Stimulated activated CD4-positive, alpha-beta T cell treated with anti-CD3 and anti-CD28 coated beads, Interleukin-2, amount 100 ng/mL, for 24 hours (primary cell): ENCODE measurements at places on chromosomes 6 and 20.

- no peak for DNase-seq
These were observed 56.6 kb upstream of the TRAF3IP2 start for GRCh38 chr6:111662072-111662793.

- DNase-seq = no peak
These were observed 3.6 kb downstream of the BCL2L1 start for GRCh38 chr20:31718952-31719643.

GRCh38 chr6:111280445-111280955 lies 193.2 kb downstream of the SLC16A10 start:
- no peak for DNase-seq

DNA sequence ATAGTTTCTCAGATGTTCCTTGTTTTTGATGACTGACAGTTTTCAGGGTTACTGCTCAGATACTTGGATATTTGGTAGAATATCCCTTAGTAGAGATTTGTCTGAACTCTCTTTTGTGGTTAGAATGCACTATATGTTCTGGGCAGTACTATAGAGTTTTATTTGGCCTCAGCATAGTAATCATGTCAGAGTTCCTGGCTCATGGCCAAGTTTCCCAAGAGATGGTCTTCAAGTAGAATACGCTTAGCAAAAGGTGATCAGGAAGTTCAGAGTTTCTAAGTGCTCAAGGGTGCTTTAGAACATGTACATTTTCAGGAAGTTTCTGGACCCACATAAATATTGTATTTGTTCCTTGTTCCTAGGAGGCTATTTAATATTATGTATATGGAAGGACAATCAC lies 1209.7 kb upstream of the GJE1 start:
- DNase-seq = no peak

- DNase-seq = no peak
These were observed 1.9 kb downstream of the TNFAIP3 start for GRCh38 chr6:137868721-137869548.

GRCh38 chr6:33445119-33445603 lies 9.2 kb upstream of the ZBTB9 start:
- DNase-seq = no peak

DNA sequence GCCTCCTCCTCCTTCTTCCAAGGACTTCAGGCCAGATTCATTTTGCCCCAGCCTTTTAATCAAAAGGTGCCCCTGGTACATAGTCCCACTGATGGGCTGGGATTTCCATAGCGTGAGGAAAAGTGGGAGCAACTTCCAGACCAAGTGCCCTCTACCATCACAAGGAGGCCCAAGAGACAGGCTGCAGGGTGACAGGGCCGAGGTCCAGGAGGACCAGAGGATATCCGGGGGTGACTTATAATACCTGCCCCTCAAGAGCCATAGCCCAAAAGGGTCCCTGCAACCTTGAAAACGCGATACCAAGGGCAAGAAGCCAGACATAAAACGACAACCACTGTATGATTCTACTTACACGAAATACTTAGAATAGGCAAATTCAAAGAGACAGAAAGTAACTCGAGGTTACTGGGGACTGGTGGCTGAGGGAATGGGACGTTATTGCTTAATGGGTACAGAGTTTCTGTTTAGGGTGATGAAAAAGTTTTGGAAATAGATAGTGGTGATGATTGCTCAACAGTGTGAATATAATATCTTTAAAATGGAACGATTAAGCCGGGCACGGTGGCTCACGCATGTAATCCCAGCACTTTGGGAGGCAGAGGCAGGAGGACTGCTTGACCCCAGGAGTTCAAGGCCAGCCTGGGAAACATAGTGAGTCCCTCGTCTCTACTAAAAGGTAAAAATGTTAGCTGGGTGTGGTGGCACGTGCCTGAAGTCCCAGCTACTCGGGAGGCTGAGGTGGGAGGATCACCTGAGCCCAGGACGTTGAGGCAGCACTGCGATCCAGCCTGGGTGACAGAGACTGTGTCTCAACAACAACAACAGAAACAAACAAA lies 71.9 kb downstream of the NOL4L start:
- no peak for DNase-seq

DNA sequence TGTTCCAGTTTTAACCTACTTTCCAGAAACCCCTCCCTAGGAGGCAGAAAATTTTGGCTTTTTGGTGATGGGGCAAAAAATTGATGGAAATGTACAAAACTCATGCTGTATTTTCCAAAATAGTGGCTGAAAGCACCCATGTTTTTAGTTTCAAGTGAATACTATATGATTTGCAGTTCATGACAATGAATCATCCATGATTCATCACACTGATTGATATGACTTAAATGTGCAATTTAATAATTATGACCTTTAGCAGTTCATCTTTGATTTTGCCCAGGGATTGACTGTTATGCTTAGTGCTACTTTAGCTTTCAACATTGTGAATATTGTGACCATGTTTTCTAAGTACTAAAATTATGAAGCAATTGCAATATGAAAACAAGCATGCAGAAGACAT lies 478.7 kb downstream of the HTR1B start:
- DNase-seq = no peak

DNA sequence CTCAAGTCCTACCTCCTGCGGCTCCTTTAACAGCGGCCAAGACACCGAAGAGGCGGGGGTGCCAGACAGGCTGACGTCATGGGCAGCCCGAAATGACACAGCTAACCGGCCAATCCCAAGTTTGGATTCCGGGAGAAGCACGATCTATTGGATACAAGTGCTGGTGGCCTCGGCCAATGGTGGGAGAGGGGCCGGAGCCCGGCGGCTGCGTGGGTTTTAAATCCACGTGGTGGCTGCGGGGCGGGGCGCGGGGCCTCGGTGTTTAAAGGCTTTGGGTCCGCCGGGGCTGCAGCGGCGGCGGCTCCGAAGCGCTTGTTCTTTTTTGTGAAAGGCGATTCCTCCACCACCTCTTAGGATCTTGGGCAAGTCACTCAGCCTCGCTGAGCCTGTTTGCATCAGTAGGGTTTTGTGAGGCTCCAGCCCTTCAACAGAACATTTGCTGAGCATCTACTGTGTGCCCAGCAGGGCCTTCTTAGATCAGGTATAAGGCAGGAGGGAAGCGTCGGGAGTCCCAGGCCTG lies 8.7 kb upstream of the PMEPA1 start:
- DNase-seq = peak; percentile 91

DNA sequence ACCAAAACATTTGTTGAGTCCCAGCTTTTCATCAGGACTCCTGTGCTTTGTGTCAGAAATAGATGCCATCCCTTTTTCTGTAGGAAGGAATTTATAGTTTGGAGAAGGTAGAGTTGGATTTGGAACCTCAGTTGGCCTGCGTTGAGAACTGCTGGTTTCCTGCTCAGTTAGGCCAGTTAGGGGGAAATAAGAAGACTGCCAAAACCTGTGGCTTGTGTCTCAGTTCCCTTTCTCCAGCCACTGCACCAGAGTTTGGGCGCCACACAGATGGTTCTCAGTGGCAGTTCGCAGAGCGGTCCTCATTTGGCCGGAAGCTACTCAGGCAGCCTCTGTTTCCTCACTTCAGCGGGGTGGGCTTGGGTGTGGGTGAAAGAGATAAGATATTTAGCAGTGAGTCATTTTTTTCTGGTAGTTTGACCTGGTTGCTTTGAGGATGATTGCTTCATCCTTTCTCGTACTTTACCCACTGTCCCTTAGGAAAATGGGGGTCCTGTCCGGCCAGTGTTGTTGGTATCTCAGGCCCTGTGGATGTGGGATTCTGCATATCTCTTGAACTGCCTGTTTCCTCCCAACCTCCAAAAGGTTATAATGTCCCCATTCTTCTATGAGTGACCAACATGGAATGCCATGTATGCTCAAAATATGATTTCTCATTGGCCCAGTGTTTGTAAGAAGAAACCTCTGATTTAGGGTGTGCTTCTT lies 53.7 kb downstream of the JARID2 start:
- DNase-seq = peak; percentile 38

DNA sequence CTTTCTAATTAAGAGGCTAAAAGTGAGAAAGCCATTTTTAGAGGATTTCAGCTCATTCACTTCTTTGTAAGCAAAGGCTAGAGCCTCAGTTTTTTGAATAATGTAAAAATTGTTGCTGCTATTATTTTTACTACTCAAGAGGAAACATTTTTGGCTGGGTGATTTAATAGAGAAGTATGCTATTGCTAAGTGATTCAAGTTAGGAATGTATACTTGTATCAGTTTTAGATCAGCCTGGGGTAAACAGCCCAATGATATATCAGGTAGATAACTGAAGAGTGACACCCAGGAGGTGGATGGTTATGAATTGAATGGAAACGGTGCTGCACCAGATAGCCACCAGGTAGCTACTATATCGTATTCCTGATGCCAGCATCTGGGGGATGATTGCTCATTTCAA lies 9.2 kb downstream of the QKI start:
- DNase-seq = no peak

DNA sequence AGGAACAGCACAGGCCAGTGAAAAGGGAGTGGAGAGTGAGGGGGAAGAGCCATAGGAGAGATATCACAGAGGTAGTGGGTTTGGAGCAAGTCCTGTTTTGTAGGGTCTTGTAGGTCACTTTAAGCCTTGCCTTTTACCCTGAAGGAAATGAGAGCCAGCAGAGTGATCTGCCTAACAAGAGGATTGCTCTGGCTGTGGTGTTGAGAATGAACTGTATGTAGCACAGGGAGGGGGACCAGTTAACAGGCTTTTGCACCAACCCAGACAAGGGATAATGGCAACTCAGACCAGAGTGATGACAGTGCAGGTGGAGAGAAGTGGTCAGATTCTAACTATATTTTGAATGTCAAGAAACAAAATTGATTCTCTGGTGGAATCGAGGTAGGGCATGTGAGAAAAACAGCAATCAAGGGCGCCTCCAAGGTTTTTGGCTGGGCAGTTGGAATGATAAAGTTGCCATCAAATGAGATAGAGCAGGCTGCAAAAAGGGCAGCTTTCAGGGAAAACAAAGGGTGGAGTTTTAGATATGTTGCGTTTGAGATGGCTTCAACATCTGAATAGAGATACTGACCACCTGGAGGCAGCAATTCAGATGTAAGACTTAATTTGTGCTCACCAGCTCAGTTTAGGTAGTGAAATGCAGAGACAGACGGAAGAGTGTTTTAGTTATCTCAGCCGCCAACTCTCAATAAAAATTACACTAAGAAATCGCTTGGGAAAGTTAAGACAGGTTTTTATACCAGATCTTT lies 134.4 kb upstream of the BTBD3 start:
- DNase-seq = no peak

GRCh38 chr20:43711098-43711654 lies 15.6 kb downstream of the GTSF1L start:
- DNase-seq = no peak

GRCh38 chr6:45537539-45537938 lies 159.8 kb upstream of the SUPT3H start:
- no peak for DNase-seq

DNA sequence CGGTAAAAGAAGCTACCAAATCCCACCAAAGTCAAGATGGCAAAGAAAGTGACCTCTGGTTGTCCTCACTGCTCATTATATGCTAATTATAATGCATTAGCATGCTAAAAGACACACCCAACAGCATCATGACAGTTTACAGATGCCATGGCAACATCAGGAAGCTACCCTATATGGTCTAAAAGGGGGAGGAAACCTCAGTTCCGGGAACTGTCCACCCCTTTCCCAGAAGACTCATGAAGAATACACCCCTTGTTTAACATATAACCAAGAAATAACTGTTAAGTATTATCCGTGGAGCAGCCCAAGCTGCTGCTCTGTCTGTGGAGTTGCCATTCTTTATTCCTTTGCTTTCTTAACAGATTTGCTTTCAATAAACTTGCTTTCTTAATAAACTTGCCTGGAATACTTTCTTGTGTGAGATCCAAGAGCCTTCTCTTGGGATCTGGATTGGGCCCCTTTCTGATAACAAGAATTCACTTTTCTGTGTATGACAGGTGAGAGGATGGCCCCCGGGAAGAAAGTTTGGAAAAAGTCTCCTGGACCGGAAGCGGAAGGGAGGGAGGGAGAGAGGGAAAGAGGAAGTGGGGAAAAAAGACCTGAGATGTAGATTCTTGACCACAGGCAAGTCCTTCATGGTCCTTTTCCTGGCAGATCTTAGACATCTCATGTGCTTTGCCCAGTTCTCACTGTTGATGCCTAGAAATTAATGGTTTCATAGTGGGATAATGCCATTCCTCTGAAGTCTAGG lies 146.7 kb upstream of the ID4 start:
- no peak for DNase-seq

GRCh38 chr20:62617711-62618483 lies 24.4 kb upstream of the SLCO4A1 start:
- peak; percentile 51 for DNase-seq
